Gastrocnemius medialis (tissue), 4 donors: ENCODE measurements at places on chromosomes 1 and 21. TPM values are rescaled to one million over a fixed set of nuclear protein-coding genes. Genes with fewer than 3 reads are reported as not detected.

Gene KAZN
- total RNA-seq: 2.2 TPM

Gene METTL13
- 32.8 TPM for total RNA-seq

Gene IL22RA1
- total RNA-seq: not detected

Gene CRYAA
- total RNA-seq: not detected

Gene KIF2C
- total RNA-seq: 0.46 TPM

Gene TNFSF4
- 0.23 TPM for total RNA-seq

Gene ASPM
- total RNA-seq: 0.10 TPM

Gene ADORA3
- total RNA-seq: 1.0 TPM

Gene KCNK1
- total RNA-seq: not detected

Gene RAB42
- not detected for total RNA-seq

Gene MYBPH
- total RNA-seq: 28.8 TPM

Gene CD52
- total RNA-seq: not detected

Gene F13B
- not detected for total RNA-seq

Gene MAB21L3
- 0.07 TPM for total RNA-seq

Gene CR1
- 2.4 TPM for total RNA-seq

Gene TADA1
- total RNA-seq: 9.2 TPM

Gene ATF3
- 1.9 TPM for total RNA-seq

Gene FNDC7
- not detected for total RNA-seq

Gene C21orf91
- total RNA-seq: 4.6 TPM

Gene WNT3A
- not detected for total RNA-seq

Gene PLA2G2D
- total RNA-seq: not detected

Gene CNTN2
- not detected for total RNA-seq

Gene SPATA17
- total RNA-seq: 0.49 TPM

Gene PRR9
- total RNA-seq: not detected

Gene LCE1A
- not detected for total RNA-seq

Gene NEK2
- total RNA-seq: not detected

Gene TCHH
- 0.13 TPM for total RNA-seq

Gene LEMD1
- total RNA-seq: not detected

Gene HSD3B2
- not detected for total RNA-seq

Gene DBT
- 7.6 TPM for total RNA-seq

Gene MX1
- 2.5 TPM for total RNA-seq

Gene BRINP3
- 0.20 TPM for total RNA-seq

Gene MEX3A
- not detected for total RNA-seq

Gene DYNLT5
- total RNA-seq: not detected

Gene PTGS2
- not detected for total RNA-seq

Gene KCNJ9
- not detected for total RNA-seq

Gene TAS1R3
- not detected for total RNA-seq

Gene TMEM240
- 2.0 TPM for total RNA-seq

Gene TACSTD2
- total RNA-seq: 0.09 TPM

Gene HSPA6
- total RNA-seq: 0.60 TPM

Gene CFH
- 16.3 TPM for total RNA-seq

Gene OR2G6
- not detected for total RNA-seq

Gene CELA3B
- not detected for total RNA-seq

Gene SMPDL3B
- 0.29 TPM for total RNA-seq

Gene PKP1
- 4.5 TPM for total RNA-seq

Gene DNALI1
- 2.9 TPM for total RNA-seq
